ENCODE measurements at places on chromosomes 4 and X. TPM values are rescaled to one million over a fixed set of nuclear protein-coding genes. Genes with fewer than 3 reads are reported as not detected.
A peak's percentile ranks its signal among the peaks of the same experiment; 100 is the strongest.

Gene FDCSP
- not detected for total RNA-seq

Gene IL13RA2
- 3.5 TPM for total RNA-seq

Gene GRIA3
- 2.3 TPM for total RNA-seq

Gene ARHGAP36
- not detected for total RNA-seq

Gene COL4A6
- 0.21 TPM for total RNA-seq

Gene PNPLA4
- 6.6 TPM for total RNA-seq

GRCh38 chr4:26235500-26235899 lies 85.3 kb upstream of the RBPJ start:
- DNase-seq = peak; percentile 38
- H3K4me3 ChIP-seq = no peak overlapping the region
- H3K4me1 ChIP-seq = peaks cover 29% of the 10 kb centered on the region
- no peak overlapping the region for H3K27ac ChIP-seq

- DNase-seq = no peak
- H3K4me3 ChIP-seq = no peak overlapping the region
- H3K4me1 ChIP-seq = no peaks in the 10 kb centered on the region
Observed at GRCh38 chrX:2549876-2550275, 49.1 kb upstream of the DHRSX start.

GRCh38 chr4:159290321-159291030 lies 187.6 kb downstream of the RAPGEF2 start:
- H3K27me3 ChIP-seq = no peaks in the 10 kb centered on the region
- no peaks in the 10 kb centered on the region for H3K36me3 ChIP-seq
- no peaks in the 10 kb centered on the region for H3K4me1 ChIP-seq
- no peak overlapping the region for H3K27ac ChIP-seq
- no peak overlapping the region for H3K4me3 ChIP-seq

DNA sequence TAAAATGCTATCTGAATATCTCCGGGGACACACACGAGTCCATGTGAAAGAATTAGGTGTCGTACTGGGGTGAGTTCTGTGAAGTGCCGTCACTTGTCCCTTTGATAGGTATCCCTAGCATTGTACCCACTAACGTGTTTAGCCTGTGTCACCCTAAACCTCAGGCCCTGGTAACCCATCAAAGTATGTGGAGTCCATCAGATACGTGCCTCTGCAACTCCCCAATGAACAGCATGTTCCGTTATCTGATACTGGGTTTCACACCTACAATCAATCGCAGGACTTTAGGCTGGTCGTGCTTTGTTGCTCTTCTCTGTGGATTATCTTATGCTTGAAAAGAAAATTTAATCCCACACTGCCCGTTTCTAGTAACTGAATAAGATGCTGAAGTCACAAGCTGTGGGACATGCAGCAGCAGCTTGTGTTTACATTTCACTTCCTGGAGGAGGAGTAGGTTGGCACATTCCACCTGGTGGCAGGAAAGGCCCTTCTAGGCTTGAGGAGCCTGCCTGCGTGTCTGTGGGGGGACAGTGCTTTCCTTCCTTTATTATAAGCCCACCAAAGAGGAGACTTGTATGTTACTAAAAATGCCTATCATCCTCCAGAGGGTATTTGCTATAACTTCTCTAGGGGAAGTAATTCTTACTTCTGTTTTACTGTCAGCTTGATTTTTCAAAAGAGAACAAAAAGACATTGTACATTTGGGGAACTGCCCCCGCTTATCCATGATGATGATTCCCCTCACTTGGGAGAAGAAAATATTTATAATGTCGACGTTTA lies 127.2 kb downstream of the FNIP2 start:
- DNase-seq = no peak
- H3K4me3 ChIP-seq = no peak overlapping the region
- no peaks in the 10 kb centered on the region for H3K36me3 ChIP-seq

DNA sequence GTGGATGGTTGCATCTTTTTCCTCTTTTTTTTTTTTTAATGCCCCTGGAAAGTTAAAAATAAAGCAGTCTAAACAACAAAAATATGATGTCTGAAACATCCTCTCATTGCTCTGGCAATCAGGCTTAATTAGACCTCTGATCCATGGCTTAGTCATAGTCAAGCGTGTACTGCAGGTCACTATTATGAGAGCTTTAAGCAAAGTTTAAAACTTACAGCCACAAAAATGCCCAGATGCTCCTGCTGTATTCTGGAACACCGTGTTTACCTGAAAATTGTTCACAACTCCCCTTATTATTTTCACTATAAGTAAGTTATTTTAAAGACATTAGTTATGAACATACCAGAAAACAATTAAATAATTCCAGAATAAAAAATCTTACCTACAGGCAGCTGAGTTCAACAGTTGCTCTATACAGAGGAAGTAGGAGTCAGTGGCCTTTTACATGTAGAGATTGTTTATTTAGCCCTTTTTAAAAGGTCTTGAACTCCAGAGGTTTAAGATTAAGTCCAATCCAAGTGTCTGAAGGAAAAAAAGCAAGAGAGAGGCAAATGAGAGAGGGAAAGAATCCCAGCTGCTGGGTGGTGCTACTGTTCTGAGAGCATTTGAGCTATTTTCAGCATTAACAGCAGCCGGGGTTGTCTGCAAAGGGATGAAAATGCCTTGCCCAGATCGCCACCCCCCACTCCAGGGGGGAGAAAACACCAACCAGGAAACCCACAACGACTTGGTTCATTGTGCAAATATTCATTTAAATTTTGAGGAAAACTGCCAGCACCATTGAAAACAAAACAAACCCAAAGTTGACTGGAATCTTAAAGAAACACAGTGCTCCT lies 36.9 kb downstream of the SORBS2 start:
- DNase-seq = no peak
- no peaks in the 10 kb centered on the region for H3K4me1 ChIP-seq
- no peaks in the 10 kb centered on the region for H3K27me3 ChIP-seq
- H3K4me3 ChIP-seq = peak overlapping the region; percentile 11
